Motor neuron (in vitro differentiated cells): ENCODE measurements at places on chromosomes 2 and 18. TPM values are rescaled to one million over a fixed set of nuclear protein-coding genes. Genes with fewer than 3 reads are reported as not detected.

The UGT1A10 gene
- 10.1 and 11.1 TPM in 2 replicates for total RNA-seq

DNA sequence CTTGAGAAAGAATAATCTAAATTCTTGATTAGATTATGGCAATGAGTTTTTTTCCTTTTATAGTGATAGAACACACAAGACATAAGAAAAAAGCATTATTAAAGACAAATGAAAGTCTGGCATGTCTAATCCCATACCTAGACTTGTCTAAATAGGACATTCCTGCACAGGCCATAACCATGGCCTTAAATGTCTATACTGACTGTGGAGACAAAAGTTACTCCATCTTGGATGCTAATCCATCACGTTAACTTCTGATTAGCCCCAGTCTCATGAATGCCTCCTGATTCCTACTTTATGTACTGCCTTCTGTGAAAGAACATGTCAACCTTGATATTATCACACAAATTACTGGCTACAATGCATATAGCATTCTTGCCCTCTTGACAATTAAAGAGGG, 23.6 kb downstream of the ORC2 start:
- ATAC-seq: no peak

The KIDINS220 gene
- total RNA-seq: 172 and 181 TPM in 2 replicates

DNA sequence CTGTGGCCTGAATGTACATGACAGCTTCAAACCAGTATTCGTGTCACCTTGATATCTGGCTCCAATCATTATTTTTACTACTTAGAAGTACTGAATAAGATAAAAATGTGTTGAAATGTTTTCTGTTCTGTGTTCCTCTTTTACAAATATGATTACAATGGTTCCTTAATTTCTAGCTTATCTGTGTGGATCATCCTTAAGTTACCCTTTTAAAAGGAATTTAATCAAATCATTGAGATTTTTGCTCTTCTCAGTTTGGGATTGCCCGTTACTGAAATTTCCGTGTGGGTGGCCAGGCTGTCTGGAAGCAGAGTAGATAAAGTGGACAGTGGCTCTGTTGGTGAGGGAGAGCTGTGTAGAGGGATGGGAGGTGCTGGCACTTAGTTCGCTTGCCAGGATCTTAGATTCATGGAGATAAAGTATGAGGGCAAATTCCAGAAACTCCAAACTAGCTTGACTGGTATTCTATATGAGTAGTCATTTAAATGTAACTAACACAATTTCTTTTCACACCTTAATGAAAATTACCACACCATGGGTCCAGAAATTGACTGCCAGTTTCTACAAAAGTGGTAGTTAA, 27.4 kb upstream of the SAG start:
- no peak for ATAC-seq

DNA sequence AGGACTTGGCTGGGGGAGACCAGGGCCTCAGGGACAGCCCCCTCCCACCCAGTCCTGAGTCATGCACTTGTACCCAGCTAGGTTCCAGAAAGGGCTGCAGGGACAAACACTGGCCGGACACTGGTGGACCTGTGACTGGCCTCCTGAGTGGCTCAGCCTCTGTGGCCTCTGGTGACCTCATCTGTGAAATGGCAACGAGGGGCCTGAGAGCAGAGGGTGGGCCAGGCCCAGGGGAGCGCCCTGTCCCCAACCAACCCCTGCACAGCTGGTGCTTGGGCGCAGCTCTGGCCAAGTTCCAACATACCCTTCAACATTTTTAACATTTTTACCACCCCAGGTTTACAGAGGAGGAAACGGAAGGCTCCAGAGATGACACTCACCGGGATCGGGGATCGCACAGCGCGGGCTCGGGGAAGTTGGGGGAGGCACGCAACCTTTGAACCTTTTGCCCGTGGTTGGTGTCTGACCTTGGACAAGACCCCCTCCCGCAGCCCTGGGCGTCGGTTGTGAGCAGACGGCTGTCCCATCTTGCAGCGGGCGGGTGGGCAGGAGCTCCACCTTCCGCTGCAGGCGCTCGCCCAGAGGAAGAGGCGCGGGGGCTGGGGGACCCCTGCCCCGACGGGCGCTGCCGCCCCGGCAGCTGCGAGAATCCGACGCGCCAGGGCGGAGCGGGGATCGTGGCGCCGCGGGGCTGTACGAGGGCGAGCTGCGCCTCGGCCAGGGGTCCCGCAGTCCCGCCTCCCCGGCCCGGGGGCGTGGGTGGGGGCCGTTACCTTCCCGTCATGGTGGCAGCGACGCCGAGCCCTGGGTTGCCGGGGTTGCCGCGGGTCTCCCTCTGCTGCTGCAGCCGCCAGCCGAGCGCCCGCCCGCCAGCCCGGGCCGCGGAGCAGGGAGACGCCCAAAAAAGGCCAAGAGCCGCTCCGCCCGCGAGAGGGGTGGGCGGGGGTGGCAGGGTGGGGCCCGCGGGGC, 805 bp downstream of the LIMS2 start:
- peak; percentile 47 for ATAC-seq

The VWC2L gene
- 0.78 and 0.90 TPM in 2 replicates for total RNA-seq

DNA sequence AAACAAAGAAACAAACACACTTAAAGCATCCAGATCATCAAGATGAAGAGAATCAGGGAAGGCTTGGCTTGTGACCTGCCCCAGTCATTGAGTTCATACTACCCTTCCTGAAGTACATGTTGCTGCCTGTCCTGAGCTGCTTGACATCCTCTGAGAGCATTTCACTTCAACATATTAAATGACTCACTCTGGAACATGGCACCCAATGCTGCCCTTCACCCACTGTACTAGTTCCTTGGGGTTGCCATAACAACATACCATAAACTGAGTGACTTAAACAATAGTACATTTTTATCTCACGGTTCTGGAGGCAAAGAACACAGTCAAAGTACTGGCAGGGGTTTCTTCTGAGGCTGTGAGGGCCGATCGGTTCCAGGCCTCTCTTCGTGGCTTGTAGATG, 371.3 kb downstream of the RNF144A start:
- no peak for ATAC-seq

The SRD5A2 gene
- 0.05 and 0.09 TPM in 2 replicates for total RNA-seq

- no peak for ATAC-seq
Observed at GRCh38 chr2:219616550-219616949, 10.9 kb upstream of the SLC4A3 start.

- ATAC-seq: peak; percentile 37
Observed at GRCh38 chr2:8132879-8133278, 549.0 kb upstream of the ID2 start.

- peak; percentile 97 for ATAC-seq
Observed at GRCh38 chr18:13629841-13630715, 96.3 kb downstream of the FAM210A start.

- ATAC-seq: peak; percentile 2
Observed at GRCh38 chr2:100820523-100821254, 750 bp downstream of the NPAS2 start.

- ATAC-seq: no peak
Observed at GRCh38 chr2:196534495-196534894, 105.0 kb upstream of the CCDC150 start.

DNA sequence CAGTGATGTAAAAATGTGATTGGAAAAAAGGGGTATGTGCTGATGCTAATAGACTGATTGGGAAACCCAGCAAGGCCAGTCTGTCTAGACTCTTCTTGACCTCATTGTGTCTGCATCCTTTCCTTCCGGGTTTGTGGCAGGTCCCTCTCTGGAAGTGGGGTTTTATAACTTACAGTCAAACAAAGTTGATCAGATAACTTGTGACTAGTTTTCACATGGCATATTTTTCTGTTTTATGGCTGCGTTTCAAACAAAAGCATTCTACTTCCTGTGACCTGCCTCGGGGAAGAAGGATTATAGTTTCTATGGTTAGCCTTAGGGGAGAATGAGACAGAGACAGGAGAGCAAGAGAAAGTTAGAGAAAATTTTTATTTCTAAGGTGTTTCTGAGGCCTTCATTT, 188.7 kb upstream of the HNMT start:
- no peak for ATAC-seq

GRCh38 chr2:136909777-136910176, 144.4 kb downstream of the THSD7B start:
- ATAC-seq: no peak

DNA sequence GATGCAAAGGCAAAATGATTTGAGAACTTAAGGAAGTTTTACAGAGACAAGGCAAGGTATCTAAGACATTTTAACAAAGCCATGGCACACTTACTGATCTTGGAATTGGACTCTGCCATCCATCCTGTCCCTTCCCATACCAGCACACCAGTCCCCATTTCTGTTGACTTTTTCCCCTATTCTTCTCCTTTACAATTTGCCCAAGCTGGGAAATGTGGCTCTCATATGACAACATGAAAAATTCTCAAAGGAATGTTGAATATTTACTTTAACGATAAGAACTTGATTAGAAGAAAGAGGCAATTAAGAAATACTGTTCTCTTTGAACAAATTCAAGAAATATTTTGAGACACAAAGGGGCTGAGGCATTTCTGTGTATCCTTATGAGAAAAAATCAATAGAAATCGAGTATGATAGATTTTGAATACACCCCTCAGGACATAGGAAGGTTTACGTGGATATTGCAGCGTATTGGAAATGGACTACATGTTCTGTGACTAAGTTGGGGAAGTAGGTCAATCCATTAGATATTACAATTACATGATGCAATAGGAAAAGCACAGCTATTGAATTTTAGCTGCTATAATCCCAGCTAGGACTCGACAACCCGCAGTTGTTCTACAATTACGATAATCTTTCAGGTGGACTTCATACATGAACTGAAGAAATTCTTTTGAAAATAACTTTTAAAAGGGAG, 201.6 kb downstream of the TRIB2 start:
- ATAC-seq: peak; percentile 31

DNA sequence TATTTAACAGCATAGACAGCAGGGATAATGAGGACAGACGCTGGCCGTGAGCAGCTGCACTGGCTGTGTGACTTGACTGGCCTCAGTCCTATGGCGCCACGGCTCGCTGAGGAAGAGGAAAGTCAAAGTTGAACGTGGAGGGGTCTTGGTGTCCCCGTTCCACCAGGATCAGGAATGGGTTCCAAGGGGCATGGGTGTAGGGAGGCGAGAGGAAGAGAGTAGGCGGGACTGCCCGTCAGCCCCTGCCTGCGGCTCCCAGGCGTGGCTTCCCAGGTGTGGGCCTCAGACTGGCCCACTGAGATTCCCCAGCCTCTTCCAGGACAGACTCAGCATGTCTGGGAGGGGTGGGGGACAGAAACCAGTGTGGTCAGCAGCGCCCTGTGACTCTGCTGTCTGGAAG, 51.4 kb downstream of the POMC start:
- no peak for ATAC-seq

DNA sequence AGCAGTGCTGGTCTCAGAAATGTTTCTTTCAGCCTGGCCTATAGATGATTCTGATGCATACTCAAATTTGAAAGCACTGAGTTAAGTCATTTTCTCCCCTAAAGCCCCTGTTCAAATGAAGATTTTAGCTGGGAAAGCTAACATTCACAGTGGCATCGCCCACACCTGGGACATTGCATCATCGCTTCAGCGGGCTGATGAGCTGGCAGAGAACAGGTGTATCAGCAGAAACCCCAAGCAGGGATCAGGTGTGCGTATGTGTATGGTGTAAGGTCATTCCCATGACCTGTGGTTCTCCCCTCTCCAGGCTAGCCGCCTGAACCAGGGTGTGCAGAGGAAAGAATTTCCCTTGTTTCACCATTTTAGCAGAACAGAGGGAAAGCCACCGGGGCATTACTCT, 56.3 kb downstream of the EPAS1 start:
- ATAC-seq: no peak

- no peak for ATAC-seq
Observed at GRCh38 chr2:241378816-241379215, 22.7 kb downstream of the FARP2 start.

The MATN3 gene
- 0.82 and 1.0 TPM in 2 replicates for total RNA-seq

- no peak for ATAC-seq
Observed at GRCh38 chr2:202286595-202286994, 21.0 kb downstream of the NOP58 start.

GRCh38 chr18:70720607-70721006, 431.8 kb downstream of the SOCS6 start:
- no peak for ATAC-seq

DNA sequence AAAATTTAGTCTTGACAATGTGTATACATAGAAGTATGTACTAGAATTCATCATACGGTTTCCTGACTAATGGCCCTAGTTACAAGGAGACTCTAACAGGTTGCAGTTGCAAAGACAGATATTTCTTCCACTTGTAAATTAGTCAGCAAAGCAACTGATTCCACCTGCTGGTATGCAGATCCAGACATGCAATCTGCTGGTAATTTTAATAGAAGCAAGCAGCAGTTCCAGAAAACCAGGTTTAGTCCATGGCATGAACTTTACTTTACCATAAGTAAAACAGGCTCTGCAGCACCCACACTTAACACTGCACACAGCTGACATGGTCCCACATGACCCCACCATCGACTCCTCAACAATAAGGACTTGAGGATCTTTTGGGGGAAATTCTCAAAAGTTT, 110.9 kb upstream of the SP3 start:
- no peak for ATAC-seq

- peak; percentile 80 for ATAC-seq
Observed at GRCh38 chr2:65314801-65315441, 87.3 kb downstream of the ACTR2 start.

- ATAC-seq: no peak
Observed at GRCh38 chr18:2874765-2875164, 28.0 kb downstream of the EMILIN2 start.

DNA sequence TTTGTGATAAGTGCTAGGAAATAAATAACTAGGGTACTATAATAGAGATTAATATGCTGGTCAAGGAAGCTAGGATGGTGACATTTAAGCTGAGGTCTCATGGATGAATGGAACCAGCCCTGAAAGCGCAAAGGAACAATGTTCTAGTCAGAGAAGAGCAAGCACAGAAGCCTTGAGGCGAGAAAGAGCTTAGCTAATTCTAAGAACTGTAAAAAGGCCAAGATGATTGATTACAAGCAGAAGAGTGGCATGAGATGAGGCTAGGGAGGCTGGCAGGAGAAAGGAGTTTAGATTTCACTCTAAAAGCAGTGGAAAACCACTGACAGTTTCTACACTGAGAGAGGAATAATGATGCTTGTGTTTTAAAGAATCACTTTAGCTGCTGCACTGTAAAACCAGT, 3.4 kb upstream of the YIPF4 start:
- no peak for ATAC-seq

The SNED1 gene
- 0.96 and 1.2 TPM in 2 replicates for total RNA-seq

DNA sequence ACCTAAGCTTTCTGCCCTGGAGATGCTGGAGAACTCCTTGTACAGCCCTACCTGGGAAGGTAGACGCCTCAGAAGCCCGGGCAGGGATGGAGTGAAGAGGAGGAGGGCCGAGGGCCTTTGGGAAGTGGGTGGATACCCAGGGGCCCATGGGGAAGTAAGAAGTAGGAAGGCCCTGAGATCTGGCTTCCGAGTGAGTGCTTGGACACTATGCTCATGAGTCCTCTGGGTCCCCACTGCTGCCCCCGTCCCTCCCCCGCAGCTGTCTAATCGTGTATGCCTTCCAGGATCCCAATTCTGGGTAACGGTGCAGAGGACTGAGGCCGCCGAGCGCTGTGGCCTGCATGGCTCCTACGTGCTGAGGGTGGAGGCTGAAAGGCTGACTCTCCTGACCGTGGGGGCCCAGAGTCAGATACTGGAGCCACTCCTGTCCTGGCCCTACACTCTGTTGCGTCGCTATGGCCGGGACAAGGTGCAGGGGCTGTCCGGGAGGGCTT, 1.1 kb downstream of the DOK1 start:
- no peak for ATAC-seq

The UGT1A7 gene
- 0.09 and 0.13 TPM in 2 replicates for total RNA-seq

GRCh38 chr2:11669454-11670291, at the start of gene NTSR2:
NTSR2 (minus strand) TSS chr2:11670195; CDS start chr2:11670129, 66 bp downstream.
- ATAC-seq: peak; percentile 98

GRCh38 chr2:71608034-71608433, 154.7 kb downstream of the DYSF start:
- ATAC-seq: no peak

GRCh38 chr18:39761273-39761672, 2193.8 kb upstream of the PIK3C3 start:
- ATAC-seq: no peak

The TP53I3 gene
- 29.7 and 37.5 TPM in 2 replicates for total RNA-seq

- peak; percentile 88 for ATAC-seq
Observed at GRCh38 chr2:11495844-11496681, 30.1 kb upstream of the E2F6 start.

The ZAP70 gene
- total RNA-seq: 0.67 and 5.2 TPM in 2 replicates
